ENCODE measurements at places on chromosomes 3 and 15.

DNA sequence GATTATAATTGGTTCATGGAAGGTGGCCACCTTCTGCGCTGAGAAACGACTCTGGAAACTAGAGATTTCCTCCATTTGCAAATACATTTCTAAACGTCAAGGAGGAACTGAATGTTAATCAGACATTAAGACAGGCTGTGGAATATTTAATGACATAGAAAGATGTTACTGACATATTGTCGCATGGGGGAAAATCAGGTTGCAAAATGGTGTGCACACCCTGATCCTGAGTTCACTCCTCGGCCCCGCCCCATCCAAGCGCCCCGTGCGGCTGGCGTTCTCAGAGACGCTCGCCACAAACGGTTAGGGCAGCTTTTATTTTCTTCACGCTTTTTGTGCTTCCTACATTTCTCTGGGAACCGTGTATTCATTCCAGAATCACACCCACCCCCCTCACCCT, 10.7 kb downstream of the H1-8 start:
- no peak for DNase-seq

DNA sequence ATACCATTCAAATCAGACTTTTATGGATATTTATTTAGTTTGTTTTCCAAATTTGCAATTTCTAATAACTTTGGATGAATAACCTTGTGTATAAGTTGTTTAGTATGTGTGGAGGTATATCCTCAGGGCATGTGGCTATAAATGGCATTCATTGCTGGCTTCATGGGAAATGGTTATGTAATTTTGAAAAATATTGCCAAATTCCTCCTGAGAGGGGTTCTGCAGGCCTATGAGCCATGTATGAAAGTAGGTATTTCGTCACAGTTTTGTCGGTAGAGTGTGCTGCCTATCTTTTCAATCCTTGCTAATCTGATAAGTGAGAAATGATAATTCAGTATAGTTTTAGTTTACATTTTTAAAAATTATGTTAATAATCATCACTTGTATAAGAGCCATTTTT, 256.4 kb upstream of the ZNF385D start:
- no peak for DNase-seq

DNA sequence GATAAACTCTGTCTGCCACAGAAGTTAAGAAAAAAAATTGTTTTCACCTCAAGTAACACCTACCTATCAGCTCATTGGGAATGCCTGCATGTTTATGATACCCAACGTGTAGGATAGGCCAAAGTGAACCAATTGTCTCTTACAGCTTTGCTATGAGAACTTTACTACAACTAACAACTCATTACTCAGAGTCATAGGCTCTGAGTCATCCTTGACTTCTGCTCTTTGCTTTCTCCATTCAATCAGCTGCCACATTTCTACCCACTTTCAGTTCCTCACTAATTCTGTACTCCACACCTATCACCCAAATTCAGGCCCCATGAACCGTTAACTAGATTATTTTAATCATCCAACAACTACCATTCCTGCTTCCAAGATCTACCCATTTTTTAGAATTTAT, 843.9 kb downstream of the TUSC7 start:
- DNase-seq: no peak

DNA sequence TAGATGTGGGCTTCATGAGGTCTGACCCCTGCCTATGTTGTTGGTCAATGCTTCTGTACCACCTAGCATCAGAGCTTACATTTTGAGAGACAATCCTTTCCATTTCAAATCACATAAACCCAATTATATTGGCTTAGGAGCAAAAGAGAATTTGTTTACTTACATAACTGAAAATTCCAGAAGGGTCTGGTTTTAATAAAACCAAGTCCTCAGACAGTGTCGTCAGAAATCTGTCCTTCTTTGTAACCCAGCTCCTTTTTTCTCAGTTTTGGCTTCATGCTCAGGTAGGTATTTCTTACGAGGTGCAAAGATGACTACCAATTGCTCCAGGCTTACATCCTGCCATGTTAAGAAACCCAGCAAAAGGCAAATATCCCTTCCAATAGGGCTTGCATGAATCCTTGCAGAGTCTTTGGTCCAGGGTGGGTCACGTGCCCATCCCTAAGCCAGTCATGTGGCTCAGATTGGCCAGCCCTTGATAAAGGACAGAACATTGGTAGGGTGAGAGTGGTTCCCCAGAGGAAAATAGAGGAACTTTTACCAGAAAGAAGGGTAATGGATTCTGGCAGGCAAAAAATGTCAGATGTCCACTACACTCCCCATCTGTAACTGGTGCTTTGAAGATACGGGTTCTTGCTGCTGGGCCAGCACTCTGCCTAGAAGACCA, 50.2 kb upstream of the VILL start:
- no peak for DNase-seq

DNA sequence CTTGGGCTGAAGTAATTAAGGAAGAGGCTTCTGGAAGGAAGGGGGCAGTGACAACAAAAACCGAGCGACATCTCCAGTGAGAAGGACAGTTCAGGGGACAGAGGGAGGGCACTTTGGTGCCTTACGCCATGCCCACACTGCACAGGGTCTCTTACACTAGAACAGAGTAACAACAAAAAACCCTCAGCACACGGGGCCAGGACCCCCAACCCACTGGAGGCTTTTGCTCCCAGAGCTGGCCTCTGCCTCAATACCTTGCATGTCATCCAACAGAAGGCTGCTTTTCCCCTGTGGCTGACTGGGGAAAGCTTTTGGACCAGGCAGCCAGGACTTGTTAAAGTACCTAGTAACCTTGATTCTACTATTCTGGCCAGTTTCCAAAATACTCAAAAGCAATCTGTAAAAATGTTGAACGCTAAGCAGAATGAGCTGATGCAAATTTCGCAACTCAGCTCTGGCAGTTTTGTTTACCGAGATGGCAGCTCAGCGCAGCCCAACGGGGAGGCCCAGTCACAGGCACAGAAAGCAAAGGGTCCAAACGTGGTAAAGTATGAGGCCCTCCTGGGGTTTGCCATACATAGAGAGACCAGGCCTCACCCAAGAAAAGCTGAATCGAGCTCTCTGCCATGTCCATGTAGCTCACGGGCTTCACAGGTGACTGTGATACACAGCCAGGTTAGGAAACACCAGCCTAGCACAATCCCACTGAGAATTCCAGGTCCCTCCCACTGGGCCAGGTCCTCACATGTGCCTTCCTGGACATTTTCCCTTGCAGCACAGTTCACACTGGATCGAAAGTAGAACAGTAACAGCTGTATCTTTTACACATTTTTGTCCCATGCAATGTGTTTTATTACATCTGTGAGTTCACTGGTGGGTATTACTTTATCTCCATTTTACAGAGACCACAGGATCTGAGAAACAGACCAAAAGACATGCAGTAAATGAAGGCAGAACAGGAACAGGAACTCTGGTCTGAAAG, 6.0 kb downstream of the CHCHD4 start:
- no peak for DNase-seq

- DNase-seq: no peak
Observed at GRCh38 chr3:37987315-37987697, 3.3 kb upstream of the VILL start.

- no peak for DNase-seq
Observed at GRCh38 chr3:78701537-78701936, 1066.3 kb downstream of the ROBO1 start.

GRCh38 chr15:59394166-59394661, 21.5 kb upstream of the MYO1E start:
- no peak for DNase-seq

- no peak for DNase-seq
Observed at GRCh38 chr3:48957006-48957705, 32.9 kb upstream of the P4HTM start.

GRCh38 chr3:72520690-72521308, 327.4 kb downstream of the SHQ1 start:
- no peak for DNase-seq

- no peak for DNase-seq
Observed at GRCh38 chr3:47961815-47962606, 54.2 kb downstream of the MAP4 start.

GRCh38 chr3:13077431-13078162, 4.4 kb upstream of the IQSEC1 start:
- DNase-seq: no peak

DNA sequence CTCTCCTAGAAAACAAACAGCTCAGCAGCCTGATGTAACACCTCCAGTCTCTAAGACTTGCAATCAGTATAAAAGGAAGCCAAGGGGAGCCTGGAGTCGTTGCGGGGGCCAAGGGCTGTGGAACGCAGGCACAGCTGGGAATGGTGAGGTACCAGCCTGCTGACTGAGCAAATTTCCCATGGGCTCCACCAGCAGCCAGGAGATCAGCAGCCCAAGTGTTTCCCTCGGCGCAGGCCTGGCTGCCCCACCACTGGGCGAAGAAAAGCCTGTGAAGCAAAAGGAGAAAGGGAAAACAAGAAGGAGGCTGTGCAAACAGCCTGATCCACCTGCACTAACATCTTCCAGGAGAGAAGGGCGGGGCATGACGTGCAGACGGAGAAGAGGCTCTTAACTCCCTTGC, 155.3 kb downstream of the SHQ1 start:
- DNase-seq: no peak

GRCh38 chr3:40701016-40701588, 176.3 kb downstream of the ZNF621 start:
- no peak for DNase-seq

DNA sequence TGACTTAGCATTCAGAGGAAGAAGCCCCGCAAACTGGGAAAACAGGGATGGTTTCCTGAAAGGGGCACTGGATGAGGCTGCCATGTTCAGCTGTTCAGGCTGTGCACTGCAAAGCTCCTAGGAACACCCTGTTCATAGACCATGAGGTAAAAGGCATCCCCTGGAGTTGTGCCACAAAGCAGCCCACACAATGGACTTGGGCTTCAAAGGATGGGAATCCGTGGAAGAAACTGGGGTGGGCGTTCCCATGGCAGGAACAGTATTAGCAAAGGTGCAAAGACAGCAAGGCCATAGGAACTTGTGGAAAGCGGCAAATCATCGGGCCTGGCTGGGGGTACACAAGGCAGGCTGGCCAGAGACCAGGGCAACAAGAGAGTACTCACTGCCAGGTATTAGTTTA, 8.9 kb downstream of the OXTR start:
- DNase-seq: no peak

DNA sequence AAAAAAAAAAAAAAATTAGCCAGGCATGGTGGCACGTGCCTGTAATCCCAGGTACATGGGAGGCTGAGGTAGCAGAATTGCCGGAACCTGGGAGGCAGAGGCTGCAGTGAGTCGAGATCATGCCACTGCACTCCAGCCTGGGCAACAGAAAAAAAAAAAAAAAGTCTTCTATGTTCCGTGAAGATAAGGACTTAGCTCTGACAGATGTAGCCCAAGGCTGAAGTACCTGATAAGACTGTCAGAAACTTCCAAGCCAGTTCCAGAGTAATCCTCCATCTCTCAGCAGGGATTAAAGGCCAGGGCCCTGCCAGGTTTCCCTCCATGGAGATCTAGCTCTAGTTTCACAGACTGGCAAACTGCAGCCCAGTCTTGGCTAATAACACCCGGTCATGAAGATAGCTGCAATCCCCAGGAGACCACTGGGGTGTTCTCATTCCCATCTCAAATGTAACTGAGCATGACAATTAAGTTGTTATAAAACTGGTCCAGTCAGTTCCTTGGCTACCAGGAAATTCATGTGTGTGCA, 8.5 kb downstream of the CDCP1 start:
- DNase-seq: no peak

DNA sequence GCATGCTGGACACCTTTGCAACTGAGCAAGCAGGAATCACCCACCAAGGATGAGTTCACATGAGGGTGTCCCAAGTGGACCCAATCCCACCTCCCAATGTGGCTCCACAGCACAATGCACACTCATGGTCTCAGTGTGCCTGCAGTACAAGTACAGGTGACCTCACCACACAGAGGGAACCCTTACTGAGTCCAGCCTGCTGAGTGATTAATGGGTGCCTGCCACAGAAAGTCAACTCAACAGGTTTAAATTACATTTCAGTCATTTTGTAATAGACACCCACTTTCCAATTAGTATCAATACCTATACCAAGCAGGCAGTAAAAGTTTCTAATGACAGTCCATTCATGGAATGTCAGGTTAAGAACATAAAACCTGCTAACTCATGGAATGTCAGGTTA, 59.5 kb downstream of the HERC2 start:
- no peak for DNase-seq

DNA sequence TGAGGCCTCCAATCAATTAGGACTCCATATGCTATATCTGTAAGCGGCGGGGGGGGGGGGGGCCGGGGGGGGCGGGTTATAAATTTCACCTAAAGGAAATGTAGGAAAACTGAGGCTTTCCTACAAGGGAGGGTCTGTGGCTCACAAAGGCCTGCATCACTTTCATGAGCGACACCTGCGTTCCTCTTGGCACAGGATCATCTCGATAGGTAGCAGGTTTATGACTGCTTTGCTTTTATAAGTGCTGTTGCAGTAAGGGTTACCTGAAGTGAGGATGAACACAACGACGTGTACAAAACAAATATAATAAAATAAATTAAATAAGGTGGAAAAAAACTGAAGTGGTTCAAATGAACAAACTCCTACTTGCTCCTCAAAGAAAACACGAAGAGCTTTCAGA, 194.3 kb downstream of the FOXP1 start:
- DNase-seq: no peak

Data from stimulated activated CD8-positive, alpha-beta memory T cell treated with anti-CD3 and anti-CD28 coated beads, Interleukin-7, amount 100 ng/mL, for 1 hour (primary cell).